ENCODE measurements at places on chromosomes 5 and 9.

DNA sequence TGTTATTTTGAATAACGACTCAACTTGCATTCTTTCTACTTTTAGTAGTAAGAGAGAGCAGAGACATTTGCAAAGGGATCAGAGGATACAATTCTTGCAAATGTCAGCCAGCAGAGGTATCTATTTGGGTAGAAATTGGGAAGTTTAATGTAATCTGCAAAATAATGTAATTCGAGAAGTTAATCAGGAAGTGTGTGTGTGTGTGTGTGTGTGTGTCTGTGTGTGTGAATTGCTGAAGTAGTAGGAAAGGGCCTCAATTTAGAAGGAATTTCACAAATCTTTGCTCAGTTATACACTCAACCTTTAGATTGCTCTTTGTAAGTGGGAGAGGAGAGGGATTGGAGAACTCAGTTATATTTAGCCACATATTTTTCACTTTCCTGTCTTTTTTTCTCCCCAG lies 11.0 kb upstream of the IFNA1 start:
- no peak for DNase-seq

DNA sequence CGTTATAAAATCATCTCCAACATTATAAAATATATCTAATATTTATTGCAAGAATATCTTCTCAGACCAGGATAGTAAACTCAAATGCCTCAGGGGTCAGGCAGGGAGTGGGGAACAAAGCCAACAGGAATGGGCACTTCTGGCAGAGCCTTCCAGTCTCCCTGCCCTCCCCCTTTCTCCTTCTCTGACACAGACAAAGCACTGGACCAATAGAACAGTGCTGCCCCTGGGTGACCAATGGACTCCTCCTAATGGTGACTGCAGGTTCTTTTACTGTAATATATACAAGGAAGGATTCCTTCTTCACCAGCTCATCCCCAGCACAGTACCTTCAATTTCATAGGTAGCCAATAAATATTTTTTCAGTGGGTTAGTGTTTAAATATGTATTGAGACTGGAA lies 31.1 kb upstream of the MAMDC2 start:
- no peak for DNase-seq

GRCh38 chr9:136975644-136976043 lies 1.7 kb upstream of the PTGDS start:
- DNase-seq: no peak

- DNase-seq: no peak
Observed at GRCh38 chr9:101366038-101366756, 18.6 kb downstream of the BAAT start.

GRCh38 chr5:108730617-108731340 lies 16.9 kb upstream of the FER start:
- DNase-seq: no peak

DNA sequence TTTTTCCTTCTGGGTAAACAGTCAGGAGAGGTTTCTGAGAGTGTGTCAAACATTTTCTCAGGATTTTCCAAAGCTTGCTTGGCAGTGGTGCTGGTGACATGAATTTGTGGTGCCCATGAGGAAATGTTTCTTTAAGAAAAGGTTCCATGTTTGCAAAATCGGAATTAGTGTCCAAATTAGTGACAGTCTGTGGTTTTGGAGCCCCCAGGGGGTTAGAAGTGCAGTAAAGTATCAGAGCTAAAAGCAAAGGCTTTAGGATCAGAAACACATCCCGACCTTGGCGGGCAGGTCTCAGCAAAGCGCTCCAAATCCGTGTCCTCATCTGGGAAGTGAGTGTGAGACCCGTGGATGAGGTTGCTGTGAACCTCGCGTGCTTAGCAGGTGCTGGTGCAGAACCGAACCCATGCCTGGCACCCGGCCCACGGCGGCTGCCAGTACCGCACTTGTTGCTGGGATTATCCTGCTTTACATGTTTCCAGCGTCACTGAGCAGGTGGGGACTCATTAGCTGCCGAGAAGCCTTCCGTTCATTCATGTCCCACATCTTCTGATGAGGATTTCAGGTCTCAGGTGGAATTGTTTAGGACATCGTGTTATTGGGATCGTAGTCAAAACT lies 70.8 kb upstream of the COL5A1 start:
- no peak for DNase-seq

DNA sequence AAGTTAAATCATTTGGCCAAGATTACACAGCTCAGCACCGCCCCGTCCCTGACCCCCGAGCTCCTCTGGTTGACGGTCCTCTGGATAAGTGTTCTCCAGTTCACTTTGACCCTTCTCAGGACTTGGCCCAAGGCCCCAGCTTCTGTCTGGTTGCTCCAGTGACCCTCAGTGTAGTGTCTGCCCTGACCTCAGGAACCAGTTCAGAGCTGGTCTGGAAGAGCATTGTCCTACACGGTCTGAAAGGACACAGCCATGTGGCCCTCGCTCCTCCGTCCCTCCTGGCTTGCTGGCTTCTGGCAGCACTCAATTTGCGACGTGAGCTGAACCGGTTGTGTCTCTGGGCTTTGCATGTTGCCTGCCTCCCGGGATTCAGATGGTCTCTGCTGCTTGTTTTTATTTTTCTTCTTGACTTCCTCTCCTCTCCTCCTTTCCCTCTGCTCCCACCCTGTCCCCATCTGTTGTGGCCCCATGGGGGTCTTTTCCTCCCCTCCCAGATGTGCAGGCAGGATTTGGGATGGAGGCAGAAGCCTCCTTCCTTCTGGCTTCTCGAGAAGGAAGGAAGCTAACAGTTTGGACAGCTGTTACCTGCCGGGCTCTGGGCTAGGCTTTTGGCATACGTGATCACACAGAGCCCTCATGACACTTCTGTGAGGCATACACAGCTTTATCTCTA lies 72.0 kb downstream of the PPARGC1B start:
- no peak for DNase-seq

- DNase-seq: no peak
Observed at GRCh38 chr9:138013836-138014562, 136.4 kb downstream of the CACNA1B start.

- DNase-seq: no peak
Observed at GRCh38 chr5:109917966-109918365, 228.2 kb downstream of the MAN2A1 start.

DNA sequence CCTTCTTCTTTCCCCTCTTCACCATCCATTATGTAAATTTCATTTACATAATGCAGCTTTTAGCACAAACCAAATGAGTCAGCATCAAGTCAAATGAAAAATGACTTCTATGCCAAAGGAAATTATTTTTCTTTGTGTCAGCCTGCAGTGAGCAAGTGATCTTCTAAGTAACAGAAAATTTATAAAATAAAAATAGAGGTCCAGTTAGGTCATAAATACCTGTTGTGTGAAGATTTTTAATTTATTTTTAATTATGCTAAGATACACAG lies 16.7 kb upstream of the THG1L start:
- no peak for DNase-seq

- no peak for DNase-seq
Observed at GRCh38 chr5:82397741-82398320, 119.7 kb upstream of the RPS23 start.

DNA sequence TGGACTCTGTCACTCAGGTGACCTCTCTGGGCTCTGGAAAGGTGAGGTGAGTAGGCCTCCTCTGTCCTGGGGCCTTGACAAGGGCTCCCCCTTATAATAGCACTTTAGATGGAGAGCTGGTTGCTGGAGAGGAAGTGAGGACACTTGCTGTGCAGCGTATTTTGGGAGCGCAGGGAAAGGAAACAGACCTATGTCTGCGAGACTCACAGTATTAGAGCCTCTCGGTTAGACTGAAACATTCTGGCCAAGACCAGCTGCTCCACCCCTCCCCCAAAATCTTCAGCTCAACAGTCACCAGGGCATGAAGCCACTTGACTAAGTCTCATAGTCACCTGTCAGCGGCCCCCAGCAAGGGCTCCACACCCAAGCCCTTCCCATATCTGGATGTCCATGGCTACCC lies 213.6 kb downstream of the AGTPBP1 start:
- DNase-seq: no peak

DNA sequence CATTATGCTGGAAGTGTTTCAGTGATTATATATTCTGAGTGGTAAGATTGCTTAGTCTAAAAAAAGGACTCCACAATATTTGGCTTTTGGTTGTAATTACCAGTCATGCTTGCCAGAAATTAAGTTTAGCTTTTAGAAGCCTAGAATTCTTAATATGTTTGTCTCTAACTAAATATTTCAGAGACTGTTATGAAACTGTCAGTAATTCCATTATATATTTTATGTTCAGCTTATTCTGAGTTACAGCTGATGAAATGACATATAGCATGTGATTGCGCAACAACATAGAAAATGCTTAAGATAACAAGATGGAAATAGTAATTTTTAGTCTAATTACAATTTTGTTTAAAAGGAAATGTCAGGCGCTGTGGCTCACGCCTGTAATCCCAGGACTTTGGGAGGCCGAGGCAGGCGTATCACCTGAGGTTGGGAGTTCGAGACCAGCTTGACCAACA lies 44.2 kb downstream of the KIAA1958 start:
- no peak for DNase-seq

DNA sequence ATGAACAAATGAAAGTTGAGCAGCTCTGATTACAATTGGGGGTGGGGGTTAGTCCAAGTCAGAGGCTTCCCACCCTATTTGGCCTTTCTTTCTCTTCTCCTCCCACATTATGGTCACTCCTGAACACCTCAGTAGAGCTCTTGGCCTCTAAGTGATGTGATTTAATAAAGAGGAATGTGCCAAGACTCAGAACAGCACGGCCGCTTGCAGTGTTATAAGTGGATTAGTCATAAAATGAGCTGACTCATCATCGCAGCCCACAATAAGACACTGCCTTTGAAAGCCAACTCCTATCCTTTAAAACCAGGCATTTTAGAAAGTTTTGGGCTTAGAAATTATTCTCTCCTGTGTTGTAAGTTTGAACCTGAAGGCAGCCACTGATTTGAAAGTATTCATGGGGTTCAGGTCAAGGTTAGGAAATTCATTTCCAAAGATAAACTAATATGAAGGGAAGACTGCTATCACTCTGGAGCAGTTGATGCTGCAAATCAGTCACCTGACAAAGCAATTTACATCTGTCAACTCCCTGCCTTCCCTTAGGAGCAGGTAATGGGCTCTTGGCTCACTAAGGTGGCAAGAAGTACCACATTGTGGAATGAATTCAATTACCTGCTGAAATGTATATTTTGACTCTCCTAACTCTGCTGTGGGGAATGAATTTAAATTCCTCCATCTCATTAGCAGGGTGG lies 283.6 kb upstream of the NMUR2 start:
- DNase-seq: no peak

GRCh38 chr9:110536822-110537221 lies 42.7 kb downstream of the SVEP1 start:
- no peak for DNase-seq

DNA sequence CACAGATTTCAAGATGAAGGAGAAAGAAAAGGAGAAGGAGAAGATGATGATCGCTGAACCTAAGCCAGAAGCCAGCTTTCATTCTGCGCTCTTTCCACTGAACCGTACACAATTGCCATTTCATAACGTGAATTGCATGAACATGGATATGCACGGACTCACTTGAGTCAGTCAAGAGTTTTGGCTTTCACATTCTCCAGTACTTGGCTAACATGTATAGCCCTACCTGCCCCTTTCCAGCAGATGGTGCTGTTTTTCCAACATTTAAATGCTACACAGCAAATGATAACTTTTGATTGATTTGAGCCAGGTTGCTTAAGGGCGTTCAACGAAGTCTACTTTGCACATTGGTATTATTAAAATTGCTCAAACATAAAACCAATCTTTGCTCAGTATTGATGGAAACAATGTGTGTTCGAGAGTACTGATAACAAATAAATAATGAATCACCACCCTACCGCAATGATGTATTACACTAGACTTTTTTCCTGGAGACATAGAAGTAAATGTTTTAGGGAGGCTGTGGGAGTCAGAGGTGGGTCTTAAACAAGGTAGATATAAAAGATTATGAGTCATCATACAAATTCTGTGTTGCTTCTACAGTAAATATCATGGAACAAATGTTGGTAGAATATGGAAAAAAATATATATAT lies 196.4 kb downstream of the TRPM3 start:
- DNase-seq: no peak

DNA sequence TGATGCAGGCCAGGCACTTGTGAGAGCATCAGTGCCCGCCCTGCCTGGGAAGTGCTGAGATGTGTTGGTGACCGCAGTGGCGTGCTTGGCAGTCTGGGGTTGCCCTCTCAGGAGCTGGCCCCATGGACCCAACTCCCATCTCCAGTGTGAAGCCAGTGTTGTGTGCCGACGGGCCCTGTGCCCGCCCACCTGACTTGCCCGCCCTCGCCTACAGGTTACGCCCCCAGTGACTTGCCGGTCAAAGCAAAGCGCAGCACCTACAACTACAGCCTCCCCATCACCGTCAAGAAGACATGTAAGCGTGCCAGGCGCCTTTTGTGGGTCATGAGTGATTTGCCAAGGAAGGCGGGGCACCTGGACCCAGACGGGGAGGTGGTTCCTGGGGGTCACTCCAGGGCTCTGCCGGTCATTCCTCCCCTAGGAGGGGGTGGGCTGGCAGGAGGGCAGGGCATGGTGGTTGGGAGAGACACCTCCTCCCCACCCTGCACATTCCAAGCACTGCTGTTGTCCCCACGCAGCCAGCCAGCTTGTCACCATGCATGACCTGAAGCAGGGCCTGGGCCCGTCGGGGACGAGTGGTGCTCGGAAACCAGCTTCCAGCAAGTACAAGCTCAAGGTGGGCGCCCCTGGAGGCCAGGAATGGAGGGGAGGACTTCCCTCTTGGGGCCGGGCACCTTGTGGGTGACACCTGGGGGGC lies 7.4 kb upstream of the CEL start:
- DNase-seq: no peak

GRCh38 chr9:17723656-17724055 lies 144.8 kb downstream of the SH3GL2 start:
- DNase-seq: no peak

DNA sequence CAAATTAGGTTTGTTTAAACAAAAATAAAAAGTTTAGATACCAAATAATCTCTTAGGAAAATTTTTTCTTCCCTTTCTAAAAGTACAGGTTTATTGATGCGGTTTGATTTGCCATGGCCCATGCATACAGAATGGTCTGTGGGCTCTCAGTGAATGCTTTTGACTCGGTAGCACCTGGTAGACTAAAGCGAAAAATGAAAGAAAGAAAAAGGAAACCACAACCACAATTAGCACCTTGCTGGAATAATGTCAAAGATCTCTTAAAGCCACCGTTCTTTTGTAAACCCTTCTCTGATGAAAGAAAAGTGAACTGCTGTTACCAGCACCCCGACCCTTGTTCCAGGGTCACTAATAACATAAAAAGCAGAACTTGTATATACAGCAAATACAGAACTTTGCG lies 157.9 kb downstream of the NFIB start:
- no peak for DNase-seq

GRCh38 chr9:126208216-126208758 lies 118.3 kb upstream of the MVB12B start:
- DNase-seq: no peak

- DNase-seq: no peak
Observed at GRCh38 chr5:2900360-2900759, 148.9 kb upstream of the IRX2 start.

GRCh38 chr9:90504486-90504885 lies 138.1 kb downstream of the DIRAS2 start:
- DNase-seq: no peak

- no peak for DNase-seq
Observed at GRCh38 chr5:1006656-1007071, 1.9 kb upstream of the NKD2 start.

GRCh38 chr9:84738353-84738752 lies 68.8 kb downstream of the NTRK2 start:
- no peak for DNase-seq

GRCh38 chr5:106374956-106375355 lies 1295.8 kb downstream of the EFNA5 start:
- DNase-seq: no peak

GRCh38 chr9:11194246-11194645 lies 581.4 kb upstream of the PTPRD start:
- no peak for DNase-seq

GRCh38 chr5:73957397-73958001 lies 331.5 kb downstream of the ARHGEF28 start:
- DNase-seq: no peak

- DNase-seq: no peak
Observed at GRCh38 chr9:7088611-7089010, 330.8 kb downstream of the KDM4C start.
